ENCODE measurements at places on chromosomes 16 and 17. TPM values are rescaled to one million over a fixed set of nuclear protein-coding genes. Genes with fewer than 3 reads are reported as not detected.

The VKORC1 gene
- 227 TPM for total RNA-seq

The TBC1D16 gene
- total RNA-seq: 55.6 TPM

- DNase-seq: no peak
These were observed 41.3 kb downstream of the LMF1 start for GRCh38 chr16:929227-930073.

DNA sequence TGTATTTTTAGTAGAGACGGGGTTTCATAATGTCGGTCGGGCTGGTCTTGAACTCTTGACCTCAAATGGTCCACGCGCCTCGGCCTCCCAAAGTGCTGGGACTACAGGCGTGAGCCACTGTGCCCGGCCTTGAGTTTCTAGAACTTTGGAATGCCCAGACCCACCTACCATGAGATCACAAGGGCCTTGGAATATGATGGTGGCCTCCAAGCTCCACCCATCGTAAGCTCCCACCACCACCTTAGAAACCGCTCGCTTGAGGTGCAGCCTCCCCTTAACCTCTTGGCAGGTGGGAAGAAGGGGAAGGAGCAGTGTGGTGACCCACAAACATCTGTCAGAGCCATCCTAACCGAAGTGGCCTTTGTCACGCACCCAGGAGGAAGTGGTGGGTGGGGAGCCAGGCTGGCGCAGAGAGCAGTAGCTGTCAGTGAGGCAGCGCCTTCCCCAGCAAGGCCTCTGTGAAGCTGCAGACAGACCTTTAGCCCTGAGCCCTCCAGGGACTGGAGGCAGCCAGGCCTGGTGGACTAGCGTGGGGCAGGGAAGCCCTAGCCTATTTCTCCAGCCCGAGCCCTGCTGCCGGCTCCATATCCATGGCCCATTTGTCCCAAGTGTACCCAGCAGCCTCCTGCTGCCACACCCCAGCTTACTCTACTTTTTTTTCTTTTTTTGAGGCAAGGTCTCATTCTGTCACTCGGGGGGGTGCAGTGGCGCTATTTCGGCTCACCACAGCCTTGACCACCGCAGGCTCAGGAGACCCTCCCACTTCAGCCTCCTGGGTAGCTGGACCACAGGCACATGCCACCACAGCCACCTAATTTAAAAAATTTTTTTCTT, 13.1 kb upstream of the SEPHS2 start:
- no peak for DNase-seq

GRCh38 chr17:34760931-34761495, 181.6 kb downstream of the TMEM132E start:
- DNase-seq: peak; percentile 16

GRCh38 chr16:86303787-86304678, 206.3 kb upstream of the FOXF1 start:
- DNase-seq: no peak

DNA sequence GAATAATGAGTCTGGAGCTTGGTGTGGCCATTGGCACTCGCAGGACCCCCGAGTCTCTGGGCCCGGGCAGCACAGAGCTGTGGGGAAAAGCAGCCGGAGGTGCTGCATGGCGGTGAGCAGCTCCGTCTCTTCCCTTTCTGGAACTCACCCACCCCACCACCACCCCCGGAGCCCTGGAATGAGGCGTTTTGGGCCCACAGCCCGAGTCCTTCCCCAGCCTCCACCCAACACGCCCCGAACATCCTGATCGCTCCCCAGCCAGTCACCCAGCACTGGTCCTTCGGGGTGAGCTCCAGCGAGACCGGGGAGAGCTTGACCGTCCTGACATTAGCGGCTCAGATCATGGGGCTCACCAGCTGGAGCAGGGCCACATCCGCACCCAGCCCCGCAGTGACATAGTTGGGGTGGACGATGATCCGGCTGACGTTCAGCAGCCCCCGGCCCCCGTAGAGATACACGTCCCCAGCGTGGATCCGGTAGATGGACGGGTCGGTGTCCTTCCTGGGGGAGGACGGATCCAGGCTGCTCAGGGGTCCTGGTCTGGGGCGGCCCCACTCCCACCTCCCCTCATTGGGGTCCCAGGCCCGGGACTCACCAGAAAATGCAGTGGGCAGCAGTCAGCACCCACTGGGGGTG, 6.5 kb downstream of the TPSD1 start:
- DNase-seq: no peak

DNA sequence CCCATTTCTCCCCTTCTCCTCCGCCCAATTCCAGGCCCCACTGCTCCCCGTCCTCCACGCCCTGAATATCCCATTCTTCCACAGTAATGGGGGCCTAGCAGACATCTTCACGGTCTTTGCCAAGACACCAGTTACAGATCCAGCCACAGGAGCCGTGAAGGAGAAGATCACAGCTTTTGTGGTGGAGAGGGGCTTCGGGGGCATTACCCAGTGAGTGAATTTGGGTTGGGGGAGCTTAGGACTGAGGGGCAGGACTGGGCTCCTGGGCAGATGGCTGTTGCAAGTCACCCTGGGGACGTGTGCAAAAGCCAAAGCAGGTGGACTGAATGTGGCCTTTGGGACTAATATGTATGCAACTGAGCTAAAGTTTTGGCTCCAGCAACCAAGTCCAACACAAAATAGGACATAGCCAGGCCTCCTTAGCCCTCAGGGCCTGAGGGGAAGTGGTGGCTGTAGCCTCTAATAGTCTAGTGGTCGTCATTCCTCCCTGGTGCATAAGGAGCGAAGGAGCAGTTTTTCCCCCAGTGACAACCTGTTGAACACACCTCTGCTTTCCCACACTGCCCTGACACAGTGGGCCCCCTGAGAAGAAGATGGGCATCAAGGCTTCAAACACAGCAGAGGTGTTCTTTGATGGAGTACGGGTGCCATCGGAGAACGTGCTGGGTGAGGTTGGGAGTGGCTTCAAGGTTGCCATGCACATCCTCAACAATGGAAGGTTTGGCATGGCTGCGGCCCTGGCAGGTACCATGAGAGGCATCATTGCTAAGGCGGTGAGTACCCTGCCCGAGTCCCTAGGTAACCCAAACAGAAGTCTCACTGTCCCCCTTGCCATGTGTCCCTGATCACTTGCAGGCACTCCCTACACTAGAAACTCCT, 2.6 kb downstream of the ACADVL start:
- no peak for DNase-seq

DNA sequence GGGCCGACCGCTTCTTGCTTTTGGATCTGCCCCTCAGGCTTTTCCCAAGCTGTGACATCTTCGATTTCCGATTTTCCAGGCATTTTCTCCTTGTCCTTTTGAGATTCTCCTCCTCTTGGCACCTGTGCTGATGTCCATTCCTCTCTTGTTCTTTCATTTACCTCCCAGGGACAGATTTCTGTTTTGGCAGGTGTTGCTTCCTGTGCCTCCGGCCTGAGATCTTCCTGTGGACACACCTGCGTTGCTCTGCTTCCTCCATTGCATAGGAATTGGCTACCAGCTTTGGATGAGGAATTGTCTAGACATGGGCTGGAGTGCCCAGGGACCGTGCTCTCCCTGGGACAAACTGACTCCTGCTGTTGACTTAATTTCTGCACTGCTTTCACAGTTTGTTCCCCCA, 15.1 kb downstream of the GPR179 start:
- no peak for DNase-seq

GRCh38 chr17:6569370-6570285, 13.3 kb upstream of the PITPNM3 start:
- DNase-seq: no peak

GRCh38 chr16:13935408-13935807, 15.5 kb downstream of the ERCC4 start:
- DNase-seq: no peak

The GPS2 gene
- total RNA-seq: 52.4 TPM

GRCh38 chr16:50329446-50330189, 39.2 kb downstream of the BRD7 start:
- DNase-seq: no peak

The CDH3 gene
- total RNA-seq: not detected

- peak; percentile 74 for DNase-seq
These were observed 108.5 kb downstream of the RAB11FIP4 start for GRCh38 chr17:31499771-31500554.

DNA sequence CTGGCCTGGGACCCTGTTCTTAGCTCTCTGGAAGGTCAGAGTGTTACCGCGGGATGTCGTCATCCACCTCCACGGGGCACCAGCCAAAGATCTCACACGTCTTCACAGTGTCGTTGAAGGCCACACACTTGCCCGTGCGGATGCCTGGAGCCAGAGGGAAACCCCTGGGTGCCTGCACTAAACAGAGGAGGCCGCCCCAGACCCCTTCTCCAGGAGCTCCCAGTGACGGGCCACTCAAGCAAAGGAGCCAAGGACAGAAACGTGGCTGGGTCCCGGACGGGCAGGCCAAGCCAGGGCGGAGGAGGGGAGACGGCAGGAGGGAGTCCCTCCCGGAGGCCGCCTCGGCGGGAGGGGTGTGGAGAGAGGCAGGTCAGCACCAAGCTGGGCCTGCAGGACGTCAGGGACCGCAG, 11.0 kb upstream of the CAMKK1 start:
- no peak for DNase-seq

The CACNG5 gene
- not detected for total RNA-seq

The ATP2A1 gene
- total RNA-seq: not detected

GRCh38 chr16:23570992-23571632, 13.6 kb downstream of the UBFD1 start:
- no peak for DNase-seq

GRCh38 chr16:84074721-84075120, 32.1 kb upstream of the SLC38A8 start:
- DNase-seq: no peak

The CASKIN2 gene
- total RNA-seq: 112 TPM

The TAC4 gene
- total RNA-seq: not detected

- no peak for DNase-seq
These were observed 333.8 kb downstream of the SNX29 start for GRCh38 chr16:12310286-12310685.

GRCh38 chr16:12291989-12292759, 315.6 kb downstream of the SNX29 start:
- DNase-seq: no peak

- DNase-seq: no peak
These were observed 15.0 kb upstream of the RGS9 start for GRCh38 chr17:65121916-65122806.

DNA sequence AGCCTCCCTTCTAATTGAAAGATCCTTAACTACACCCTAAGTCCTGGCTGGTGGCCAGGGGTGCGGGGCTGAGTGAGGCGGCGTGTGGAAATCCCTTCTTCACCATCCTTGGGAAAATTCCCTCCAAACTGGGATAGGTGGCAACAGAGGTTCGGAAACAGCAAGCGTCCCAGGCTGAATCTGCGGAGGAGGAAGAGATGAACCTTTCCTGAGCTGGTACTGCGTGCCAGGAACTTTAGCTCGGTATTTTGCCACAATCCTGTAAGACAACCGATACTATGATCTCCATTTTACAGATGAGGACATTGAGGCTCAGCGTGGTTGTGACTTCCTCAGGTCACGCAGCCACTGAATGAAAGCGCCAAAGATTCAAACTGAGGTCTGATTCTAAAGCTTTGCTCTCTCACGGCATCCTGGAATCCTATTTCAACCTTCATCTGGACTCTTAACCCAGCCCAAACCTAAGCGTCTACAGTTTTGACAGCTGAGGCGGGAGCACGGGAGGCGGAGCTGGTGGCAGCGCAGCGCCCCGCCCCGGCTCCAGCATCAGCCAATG, 583 bp upstream of the CYLD start:
- DNase-seq: peak; percentile 68

DNA sequence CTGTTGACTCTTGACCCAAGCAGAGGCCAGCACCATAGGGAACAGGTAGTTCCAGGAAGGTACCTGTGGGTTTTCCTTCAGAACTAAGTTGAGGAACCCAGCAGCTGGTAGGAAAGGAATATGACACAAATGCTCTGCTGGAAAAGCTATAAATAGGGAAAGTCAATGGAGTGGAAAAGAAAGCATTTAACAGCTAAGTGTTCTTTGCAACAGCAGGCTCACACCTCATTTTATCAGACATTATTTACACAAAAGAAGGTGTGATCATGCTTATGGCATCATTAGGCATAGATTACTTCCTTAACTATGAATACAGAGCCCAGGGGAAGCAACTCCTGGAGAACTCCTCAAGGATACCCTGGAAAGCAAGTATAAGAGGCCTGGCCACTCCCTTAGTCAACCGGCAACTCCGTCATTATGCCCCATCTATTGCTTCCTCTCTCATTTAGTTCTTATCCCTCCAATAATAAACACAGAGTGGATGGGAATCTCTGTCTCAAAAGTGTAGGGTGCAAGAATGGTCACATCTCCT, 128.1 kb downstream of the HS3ST2 start:
- DNase-seq: no peak

DNA sequence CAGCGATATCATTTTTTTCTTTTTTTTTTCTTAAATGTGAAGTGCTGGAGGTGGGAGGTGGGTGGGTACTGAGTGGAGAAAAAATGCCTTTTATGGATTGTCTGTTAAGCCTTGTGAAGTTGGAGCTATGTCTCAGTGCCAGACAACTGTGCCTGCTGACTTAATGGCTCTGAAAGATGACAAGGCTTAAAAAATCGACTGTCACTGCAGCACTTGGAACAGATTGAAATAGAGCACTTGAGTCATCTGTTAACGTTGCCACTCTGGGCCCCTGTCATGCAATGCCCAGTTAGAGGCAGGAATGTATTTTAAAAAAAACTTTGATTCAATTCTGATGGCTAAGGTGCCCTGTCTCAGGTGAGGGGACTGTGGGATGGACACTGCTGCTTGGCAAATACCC, 108.2 kb upstream of the HS3ST2 start:
- no peak for DNase-seq

DNA sequence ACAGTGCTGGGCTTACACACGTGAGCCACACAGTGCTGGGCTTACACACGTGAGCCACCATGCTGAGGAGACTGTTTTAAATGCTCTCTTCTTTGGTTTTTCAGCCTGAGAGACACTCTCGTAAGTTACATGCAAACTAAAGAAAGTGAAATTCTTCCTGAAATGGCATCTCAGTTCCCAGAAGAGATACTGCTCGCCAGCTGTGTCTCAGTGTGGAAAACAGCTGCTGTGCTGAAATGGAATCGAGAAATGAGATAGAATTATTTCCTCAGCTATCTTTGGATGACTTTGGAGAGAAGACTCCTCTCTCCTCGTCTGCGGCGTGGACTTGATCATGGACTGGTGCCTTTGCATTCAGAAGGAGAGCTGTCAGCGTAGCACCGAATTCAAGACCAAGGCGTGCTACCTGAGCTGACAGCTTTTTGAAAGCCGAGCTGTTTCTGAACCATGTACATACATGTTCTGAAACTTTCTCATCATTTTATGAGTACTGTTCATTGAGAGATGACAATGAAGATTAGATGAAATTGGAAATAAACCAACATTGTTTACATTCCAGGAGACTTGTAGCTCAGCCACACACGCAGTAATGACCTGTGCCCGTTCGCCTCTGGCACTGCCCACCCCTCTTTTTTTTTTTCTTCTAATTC, 21.6 kb upstream of the ENDOV start:
- no peak for DNase-seq

All from ascending aorta (tissue), 2 donors.